Activated naive CD8-positive, alpha-beta T cell treated with anti-CD3 and anti-CD28 coated beads, Interleukin-2, amount 50 U/mL, for 24 hours (primary cell): ENCODE measurements at places on chromosomes 7 and 10.

GRCh38 chr10:108000365-108000764 is 835.9 kb upstream of the SORCS1 start:
- DNase-seq, result no peak

- DNase-seq, result no peak
Observed at GRCh38 chr7:156128496-156128895, 316.2 kb upstream of the SHH start.

DNA sequence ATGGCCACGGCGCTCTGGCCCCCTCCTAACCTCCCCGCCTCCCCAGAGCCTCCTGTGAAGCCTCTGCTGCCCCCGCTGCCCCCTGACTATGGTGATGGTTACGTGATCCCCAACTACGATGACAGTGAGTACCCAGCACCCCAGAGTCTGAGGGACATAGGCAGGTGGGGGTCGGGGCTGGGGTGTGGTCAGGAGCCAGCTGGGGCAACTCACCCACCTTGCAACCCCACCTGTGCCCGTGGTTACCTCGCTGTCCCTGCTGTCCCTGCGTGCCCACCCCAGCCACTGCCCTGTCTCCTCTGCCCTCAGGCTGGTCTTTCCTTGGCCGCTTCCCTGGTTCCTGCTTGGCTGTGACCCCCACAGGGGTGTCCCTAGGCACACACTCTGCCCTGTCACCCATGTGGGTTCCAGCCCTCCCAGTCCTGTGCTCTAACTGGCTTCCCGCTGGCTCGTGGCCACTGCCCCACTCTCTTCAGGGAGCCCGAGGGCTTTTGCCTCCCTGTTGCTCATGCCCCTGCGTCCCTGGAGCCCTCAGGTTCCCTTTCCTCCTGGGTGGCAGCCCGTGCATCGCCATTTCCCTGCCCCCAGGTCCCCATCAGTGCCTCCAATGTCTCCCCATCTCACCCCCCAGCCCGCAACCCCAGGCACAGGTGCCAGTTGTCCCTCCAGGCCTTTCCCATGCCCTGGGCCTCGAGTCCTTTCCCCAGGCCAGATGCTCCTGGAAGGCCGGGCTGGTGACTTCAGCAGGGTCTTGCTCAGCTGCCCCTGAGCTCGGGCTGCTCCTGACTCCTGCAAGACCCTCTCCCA is 4.0 kb downstream of the AEBP1 start:
- no peak for DNase-seq

GRCh38 chr7:121062671-121063279 is 74.3 kb downstream of the CPED1 start:
- DNase-seq, result no peak

- DNase-seq, result no peak
Observed at GRCh38 chr10:94456942-94457341, 54.6 kb downstream of the TBC1D12 start.

- DNase-seq, result no peak
Observed at GRCh38 chr7:106258789-106259188, 26.0 kb downstream of the NAMPT start.
